ENCODE measurements at places on chromosomes 13 and 19.

GRCh38 chr19:53600217-53600616 is 31.6 kb upstream of the DPRX start:
- no peak for DNase-seq

DNA sequence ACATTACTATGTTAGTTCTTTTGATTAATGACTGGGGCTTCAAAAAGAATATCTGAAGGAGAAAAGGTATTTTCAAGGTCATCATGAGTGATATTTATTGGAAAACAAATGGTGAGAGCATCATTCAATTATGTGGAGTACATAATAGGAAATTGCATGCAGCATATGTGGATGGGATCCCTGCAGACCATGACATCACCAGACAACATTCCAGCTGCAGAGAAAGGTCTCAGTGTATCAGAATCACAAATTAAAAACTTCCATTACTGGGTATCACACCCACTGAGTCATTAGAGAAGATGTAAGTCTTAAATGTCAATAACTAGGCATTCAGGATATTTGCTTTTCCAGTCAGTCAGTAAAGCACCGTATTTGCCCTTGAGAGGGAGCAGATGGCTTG is 574.4 kb upstream of the SLC10A2 start:
- no peak for DNase-seq

GRCh38 chr19:51660975-51661600 is 14.5 kb upstream of the SIGLEC14 start:
- peak; percentile 23 for DNase-seq

GRCh38 chr19:53958168-53958571 is 4.6 kb upstream of the CACNG8 start:
- DNase-seq: no peak

- no peak for DNase-seq
These were observed 88.7 kb upstream of the PCDH9 start for GRCh38 chr13:67318860-67319259.
